Left forelimb (tissue), 1 donor: ENCODE measurements at places on chromosomes 3 and 15.

DNA sequence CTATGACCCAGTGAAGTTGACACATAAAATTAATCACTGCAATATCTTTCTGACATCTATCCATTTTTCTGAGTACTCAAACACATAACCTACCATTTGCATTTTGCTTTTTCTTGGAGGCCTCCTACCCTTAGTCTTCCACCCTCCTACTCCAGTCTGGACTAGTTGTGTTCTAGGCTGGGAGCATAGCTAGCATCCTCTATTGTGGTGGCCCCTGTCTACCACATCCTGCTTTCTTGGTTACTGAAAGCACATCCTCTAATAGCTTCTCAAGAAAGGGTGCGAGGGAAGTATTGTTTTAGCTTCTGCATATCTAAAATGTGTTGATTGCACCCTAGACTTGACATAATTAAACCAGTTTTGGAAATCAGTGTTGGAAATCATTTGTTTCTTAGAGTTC is 176.5 kb downstream of the THSD4 start:
- DNase-seq: no peak

- no peak for DNase-seq
Measured at GRCh38 chr3:5140839-5141238, 18.7 kb downstream of the ARL8B start.

- DNase-seq: no peak
Measured at GRCh38 chr15:52656412-52656811, 22.8 kb downstream of the ATOSA start.

DNA sequence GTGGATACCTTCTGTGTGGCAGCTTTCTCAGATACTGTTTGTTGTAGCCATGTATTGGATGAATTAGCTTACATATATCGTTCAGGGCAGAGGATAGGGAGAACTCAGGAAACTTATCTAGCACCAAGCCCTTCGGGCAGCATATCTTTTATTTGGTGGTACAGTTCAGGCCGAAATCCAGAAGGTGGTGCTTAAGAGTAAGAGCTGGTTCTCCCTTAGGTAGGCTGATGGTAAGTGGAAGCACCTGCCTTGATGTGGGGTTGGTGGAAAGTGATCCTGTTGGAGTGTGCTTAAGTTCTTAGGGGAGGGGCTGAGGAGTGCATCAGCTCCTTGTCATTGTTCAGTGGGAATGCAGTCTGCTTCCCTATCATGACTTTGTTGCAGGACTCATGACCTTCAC is 187.5 kb downstream of the DOCK3 start:
- no peak for DNase-seq

DNA sequence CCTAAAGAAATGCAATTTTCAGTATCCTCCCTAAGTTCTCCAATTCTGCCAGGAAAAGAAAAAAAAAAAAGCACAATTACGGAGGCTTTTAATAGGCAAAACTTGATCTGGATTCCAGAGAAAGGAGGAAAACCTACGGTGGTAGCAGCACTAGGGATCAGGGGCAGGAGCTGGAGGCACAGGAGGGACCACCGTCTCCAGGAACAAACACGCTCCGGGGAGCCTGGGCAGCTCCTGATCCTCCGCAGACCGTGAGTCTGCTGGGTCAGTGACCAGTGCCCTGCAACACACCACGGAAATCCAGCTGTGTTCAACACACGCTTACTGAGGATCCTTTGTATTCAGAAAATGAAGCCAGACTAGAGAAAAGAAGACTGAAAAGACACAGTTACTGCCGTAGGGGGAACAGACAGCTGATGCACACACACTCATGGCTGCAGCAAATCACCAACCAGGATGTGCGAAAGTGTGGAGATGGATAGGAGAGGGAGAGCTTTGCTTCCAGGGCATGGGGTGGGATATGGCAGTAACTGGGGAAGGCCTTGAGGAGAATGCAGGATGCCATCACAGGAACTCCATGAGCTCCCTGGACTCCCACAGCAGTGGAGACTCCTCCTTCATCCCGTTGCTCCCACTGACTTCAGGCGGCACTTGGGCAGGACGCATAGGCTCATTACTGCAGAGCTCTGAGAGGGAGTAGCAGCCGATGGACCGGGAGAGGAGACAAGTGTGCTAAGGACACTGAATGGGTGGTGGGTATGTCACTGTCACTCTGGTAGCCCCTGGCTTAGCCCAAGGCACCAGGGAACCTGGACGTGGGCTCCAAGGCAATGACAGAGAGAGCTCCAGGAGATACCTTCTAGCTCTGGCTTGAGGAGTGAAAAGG is 167.0 kb downstream of the ATP10A start:
- peak; percentile 44 for DNase-seq

- no peak for DNase-seq
Measured at GRCh38 chr3:30864836-30865235, 29.6 kb downstream of the GADL1 start.

DNA sequence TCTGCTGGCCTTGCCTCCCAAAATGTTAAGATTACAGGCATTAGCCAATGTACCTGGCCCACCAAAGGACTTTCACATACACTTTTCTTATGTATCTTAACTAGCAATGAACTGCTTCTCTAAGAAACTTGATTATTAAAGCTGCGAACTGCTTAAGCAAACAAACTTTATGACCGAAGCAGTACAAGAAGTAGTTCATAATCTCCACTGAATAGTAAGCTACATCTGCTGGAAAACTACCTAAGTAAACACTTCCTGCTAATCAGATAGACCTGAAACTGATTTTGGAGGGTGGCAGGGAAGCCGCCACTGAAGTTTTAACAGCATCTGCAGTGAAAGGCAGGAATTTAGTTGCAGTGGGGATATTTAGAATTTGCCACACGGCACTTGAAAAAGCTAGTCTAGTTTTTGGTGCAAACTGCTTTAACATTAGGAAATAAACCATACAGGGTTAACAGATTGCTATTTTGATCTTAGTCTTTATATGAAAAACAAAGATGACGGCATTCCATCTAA is 8.1 kb downstream of the HYPK start:
- no peak for DNase-seq

- DNase-seq: no peak
Measured at GRCh38 chr3:23071296-23071695, 131.8 kb upstream of the UBE2E2 start.

DNA sequence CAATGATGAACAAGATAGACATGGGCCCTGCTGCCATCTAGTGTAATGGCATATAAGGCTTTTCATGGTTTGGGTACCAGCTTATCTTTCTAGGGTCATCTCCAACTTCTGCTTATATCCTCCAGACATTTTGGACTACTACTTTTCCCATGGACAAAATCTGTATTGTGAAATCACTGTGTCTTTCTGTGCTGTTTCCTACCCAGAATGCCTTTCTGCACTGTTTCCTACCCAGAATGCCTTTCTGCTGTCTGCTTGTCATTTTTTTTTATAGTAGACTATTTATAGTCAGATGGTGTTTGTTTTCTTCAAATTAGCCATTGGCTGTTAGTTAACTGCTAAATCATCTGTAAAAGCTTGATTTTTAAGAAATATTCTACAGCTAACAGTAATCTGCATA is 20.1 kb downstream of the VPS8 start:
- no peak for DNase-seq

DNA sequence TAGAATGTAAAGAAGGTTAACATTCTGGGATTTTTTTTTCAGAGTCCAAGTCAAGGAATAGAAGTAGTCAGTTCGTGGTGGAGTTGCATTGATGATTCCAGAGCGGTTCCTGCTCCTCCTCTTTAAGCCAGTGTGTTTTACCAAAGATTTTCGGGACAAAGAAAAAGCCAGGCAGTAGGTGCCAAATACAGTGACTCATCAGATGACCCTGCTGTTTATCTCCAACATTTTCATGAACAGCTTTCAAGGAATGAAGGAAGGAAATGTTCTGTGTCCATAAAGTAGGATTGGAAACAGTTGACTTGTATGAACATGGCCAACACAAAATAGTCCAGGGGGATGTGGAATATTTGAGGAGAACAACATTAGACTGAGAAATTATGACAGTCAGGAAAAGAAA is 142.4 kb upstream of the TMC3 start:
- no peak for DNase-seq

DNA sequence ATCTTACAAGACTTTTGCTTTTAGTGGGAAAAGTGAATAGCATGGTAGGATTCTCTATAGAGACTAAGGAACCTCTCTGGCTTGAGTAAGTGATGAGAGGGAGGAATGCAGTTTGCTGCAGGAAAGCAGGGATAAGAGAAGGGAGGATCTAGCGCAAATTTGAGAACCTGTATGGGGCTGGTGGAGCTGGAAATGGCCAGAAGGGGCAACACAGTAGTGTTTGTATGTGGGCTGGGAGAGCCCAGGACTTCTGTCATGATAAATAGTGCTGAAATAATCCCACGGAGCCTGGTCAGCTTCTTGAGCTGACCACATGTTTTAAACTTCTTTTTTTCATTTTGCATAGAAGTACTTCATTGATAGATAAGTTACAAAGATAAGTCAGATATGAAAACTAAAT is 11.2 kb upstream of the SHC4 start:
- no peak for DNase-seq
